ENCODE measurements at places on chromosomes 16 and 17.

- no peak for DNase-seq
Observed at GRCh38 chr17:58614859-58615459, 76.9 kb downstream of the TEX14 start.

- no peak for DNase-seq
Observed at GRCh38 chr17:27496005-27496404, 39.8 kb downstream of the KSR1 start.

DNA sequence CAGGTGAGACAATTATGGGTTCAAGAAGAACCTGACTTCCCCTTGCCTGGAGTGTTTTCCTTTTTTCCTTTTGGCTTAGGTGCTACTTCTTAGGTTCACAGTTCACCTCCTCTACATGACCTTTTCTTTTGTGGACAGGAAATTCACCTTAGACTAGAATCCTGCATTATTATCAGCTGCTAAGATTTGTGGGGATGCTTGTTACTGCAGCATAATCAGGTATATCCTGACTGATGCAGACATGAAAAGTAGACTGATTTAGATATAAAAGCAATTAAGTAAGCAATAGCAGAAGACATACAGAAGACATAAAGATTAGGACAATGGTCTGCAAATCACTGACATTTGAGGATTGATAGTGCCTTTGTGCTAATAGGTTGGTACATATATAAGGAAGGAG, 168.3 kb downstream of the SALL1 start:
- DNase-seq = no peak

DNA sequence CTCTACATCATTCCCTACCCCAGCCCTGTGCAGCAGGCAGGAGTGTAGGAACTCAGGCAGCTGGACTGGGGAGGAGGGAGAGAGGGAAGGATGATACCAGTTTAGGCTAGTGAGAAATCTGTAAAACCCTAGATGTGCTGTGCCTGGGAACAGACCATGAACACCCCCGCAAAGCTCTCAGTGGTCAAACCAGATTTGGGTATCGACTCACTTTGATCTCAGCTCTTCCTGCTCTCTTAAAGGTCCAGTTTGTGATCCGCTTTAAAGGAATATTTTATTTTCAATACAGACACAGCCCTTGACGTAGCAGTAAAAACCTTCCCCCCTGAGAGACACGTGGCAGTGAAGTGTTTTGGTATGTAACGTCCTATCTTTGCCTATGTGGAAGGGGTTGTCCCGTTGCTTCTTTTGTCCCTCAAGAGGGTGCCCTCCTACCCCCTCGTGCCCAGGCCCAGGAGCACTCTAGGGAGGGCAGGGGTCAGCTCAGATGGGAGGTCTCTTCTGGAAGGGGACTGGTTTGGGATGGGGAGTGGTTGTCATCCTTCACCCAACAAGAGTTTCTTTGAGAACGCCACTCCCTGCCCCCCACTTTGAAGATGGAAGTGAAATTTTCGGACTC, 19.3 kb upstream of the TBX2 start:
- DNase-seq = no peak

- peak; percentile 36 for DNase-seq
Observed at GRCh38 chr17:74757931-74758847, 9.8 kb downstream of the NHERF1 start.

DNA sequence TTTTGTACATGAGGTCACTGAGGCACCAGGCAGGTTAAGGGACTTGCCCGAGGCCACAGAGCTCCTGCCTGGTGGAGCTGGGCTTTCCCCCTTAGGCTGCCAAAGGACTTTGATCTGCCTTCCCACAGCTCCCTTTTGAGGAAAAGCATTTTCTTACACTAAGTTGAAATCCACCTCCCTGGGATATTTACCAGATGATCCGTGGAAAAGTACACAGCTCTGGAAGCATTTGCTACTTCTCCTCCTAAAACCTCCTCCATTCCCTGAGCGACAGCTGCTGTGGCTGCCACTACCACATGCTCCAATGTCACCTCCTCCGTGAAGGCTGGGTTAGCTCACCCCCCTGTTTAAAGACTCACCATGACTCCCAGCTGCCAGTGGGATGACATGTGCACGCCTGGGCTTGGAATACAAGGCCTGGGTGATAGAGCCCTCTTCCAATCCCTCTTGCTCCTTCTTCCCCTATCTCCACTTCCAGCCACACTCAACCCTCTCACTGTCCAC, 1.2 kb upstream of the MPRIP start:
- no peak for DNase-seq

DNA sequence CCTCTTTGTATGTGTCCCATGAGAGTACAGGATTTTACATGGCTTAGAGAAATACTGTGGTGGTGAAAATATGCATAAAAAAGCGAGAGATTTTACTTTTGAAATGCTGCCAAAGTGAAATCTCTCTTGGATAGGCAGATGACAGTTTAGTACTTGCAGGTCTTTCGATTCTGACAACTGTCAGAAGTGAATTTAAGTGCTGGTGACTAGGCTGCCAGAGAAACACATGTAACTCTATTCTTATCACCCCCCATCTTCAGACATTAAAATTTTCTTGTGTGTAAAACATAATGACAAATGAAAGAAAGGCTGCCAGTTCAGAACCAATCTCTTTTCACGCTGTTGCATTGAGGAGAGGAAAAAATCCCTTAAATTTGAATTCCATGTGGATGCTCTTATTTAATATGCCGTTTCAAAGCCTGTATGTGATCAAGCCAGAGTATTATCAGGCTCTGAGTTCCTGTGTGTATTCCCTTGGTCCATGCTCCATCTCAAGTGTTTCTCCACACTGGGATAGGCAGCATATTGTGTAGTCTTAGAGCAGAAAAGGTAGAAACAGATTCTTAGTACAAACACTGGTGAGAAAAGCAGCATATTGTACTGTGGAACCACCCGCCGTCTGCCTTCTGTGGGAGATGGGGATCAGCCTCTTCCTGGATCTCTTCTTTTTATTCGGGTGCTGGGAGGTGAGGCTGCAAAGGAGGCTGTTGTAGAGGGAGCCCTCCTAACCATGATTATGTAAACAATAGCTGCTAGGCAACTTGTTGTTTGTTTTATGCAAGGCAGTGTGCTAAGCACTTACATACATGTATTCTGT, 291.3 kb downstream of the WWOX start:
- DNase-seq = no peak

DNA sequence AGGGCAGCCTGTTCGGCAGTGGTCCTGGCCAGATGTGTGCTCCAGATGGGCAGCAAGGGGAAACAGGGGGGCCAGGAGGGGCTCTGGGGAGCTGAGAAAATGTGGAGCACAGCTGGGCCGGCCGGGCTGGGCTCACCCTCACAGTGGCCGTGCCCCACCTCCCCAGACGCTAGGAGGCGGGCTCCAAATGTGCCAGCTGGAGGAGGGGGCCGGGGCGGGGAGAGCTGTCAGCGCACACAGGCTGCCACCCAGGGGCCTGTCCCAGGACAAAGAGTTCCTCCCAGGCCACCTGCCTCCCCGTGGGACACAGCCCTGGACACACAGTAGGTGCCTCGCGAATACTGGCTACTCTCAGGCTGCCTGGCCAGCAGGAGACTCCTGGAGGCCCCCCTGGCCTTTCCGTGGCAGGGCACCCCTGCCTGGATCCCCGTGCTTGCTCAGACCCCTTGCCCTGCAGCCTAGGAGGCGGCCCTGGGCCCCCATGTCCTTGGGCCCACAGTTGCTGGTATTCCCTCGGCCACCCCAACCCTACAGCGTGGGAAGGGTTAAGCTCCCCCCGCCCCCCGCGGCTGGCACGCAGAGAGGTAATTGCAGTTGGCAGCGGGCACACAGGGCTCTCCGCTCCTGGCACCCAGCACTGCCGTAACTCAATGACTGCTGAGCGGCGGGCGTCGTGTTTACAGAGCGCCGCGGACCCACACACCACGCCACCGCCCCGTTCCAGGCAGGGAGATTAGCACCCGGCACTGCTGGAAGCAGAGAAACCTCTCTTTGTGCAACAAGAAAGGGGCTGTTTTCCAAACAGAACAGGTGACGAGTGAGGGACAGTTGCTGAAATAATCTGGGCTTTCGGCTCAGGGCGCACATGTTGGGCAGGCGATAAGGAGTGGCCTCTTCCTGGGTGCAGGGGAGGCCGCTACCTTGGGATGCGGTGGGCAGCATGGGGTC, 32.2 kb downstream of the BAHCC1 start:
- no peak for DNase-seq

DNA sequence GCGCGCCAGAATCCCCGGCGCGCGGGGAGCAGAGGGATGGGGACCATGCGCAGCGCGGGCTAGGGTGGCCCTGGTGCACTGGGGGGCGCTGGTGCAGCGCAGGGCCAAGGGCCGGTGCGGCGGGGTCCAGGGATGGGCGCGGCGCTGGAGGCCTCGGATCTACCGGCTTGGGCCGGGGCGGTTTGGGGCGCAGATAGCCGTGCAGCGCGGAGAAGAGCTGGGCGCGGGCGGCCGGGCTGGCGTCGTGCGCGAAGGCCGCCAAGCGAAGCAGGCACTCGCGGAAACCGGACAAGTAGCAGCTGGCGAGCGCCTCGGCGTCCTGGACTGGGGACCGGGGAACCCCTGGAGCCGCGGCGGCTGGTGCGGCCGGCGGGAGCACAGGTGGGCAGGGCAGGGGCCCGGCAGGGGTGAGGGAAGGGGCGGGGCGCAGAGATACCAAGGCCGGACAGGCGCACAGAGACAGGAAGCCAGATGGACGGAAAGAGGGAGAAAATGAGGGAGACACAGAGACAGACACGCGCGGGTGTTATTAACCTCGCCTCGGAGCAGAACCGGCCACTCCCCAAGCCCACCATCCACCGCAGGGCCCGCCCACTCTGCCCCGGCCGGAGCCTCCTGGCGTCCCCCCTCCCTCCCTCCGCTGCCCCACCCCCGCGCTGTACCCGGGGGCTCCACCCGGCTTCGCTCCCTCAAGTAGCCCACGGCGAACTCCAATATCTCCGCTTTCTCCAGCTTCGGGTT, 2.1 kb downstream of the HES7 start:
- peak; percentile 84 for DNase-seq

DNA sequence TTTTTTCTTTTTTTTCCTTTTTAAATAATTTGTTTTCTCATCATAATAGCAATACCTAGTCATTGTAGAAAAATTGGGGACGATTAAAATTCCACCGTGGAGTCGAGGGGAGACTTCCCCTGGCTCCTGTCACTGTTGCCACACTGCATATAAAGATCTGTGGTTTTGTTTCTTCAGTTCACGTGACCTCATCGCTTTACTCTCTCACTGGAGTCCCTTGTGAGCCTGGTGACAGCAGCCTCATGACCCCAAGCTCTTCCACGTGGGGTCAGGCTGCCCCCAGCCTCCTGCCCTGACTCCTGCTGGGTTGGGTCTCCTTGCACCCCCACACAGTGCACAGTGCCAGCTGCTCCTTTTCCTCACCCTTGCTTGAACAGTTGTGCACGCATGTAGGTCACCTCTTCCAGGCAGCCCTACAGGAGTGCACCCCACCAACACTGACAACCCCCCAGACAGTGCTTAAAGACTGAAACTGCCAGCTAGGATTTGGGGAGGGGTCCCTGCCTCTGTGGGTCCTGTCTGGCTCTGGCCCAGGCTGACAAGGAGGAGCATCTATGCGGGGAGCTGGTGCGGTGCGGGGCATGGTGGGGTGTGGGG, 7.3 kb upstream of the METRNL start:
- no peak for DNase-seq

DNA sequence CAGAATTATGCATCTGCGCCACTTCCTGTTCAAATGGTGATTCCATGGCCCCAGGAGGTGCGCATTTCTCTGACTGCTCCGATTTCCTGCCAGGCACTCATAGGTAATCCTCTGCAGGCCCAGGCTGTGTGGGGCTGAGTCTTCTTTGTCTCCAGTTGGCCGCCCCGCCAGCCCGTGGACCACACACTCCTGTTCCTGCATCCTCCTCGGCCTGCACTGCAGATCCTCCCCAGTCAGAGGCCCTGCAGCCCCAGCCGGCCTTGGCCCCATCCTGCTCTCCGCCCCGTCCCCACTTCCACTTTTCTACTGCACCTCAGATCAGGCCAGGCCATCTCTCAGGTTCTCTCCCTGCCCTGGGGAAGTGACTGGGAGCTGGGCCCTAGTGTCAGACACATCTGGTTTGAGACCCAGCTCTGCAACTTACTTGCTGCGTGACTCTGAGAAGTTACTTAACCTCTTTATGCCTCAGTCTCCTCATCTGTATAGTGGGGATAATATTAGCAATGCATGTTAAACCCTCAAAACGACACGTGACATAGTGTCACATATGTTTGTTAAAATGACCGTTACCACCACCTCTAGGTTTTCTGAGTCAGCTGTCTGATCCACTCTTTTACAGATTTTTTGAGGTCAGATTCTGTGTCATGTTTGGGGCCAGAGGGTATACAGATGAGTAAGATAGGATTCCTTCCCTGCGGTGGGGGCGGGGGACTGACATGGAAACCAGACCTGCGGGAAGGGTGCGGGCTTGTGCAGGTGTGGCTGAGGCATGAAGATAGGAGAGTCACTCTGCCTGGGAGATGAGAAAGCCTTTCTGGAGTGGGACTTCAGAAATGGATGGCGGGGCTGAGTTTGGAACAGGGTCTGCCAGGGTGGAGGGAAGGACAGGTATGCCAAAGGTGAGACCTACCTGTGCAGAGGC, 12.8 kb downstream of the RAB11FIP4 start:
- no peak for DNase-seq

DNA sequence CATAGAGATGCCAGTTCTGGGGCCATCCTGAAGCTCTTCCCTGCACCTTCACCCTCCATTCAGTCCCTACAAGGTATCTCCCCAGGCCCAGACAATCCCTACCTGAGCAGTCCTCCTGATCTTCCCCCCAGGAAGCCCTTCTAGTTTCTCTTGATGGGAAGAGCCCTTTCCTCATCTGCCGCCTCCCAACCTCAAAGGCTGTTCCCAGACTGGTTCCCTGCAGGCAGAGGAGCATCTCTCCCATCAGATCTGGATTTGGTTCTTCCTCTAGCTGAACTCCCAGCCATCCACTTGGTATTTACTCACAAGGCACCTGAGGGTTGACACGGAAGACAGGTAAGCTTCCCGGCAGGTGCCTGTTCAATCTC, 24.6 kb upstream of the PHB1 start:
- DNase-seq = no peak

DNA sequence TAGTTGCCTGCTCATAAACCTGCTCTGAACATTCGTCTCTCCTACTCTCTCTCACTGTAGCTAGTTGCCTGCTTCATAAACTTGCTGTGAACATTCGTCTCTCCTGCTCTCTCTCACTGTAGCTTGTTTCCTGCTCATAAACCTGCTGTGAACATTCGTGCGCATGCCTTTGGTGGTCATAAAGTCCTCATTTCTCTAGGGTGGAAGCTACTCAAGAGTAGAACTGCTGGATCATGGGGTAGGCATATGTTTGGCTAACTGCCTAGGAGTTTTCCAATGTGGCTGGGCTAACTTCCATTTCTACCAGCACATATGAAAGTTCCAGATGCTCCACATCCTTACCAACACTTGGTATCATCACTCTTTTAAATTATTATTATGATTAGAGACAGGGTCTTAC, 174.6 kb upstream of the RPH3AL start:
- DNase-seq = no peak

DNA sequence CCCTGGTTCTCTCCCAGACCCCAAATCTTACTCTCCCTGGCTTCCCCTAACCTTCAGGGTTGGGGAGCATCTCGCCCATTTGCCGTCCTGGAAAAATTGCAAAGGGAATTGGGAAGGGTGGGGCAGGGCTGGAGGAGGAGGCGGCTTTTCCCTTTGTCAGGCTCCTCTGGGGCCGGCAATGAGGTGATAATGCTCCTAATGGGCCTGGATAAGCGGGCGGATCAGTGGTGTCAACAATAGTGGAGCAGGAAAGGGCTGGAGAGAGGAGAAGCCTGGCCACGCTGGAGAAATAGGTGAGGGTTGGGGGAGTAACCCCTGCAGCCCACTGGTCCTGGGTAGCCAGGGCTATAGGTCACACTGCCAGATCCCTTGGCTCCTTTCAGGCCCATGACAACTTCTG, 12.3 kb downstream of the SCN4A start:
- no peak for DNase-seq

GRCh38 chr17:45345246-45345553, 28.4 kb upstream of the MAP3K14 start:
- DNase-seq = no peak
